Activated gamma-delta T cell treated with Interleukin-2 at 50 U/mL for 16 hours (primary cell): ENCODE measurements at places on chromosomes 12 and 14.

DNA sequence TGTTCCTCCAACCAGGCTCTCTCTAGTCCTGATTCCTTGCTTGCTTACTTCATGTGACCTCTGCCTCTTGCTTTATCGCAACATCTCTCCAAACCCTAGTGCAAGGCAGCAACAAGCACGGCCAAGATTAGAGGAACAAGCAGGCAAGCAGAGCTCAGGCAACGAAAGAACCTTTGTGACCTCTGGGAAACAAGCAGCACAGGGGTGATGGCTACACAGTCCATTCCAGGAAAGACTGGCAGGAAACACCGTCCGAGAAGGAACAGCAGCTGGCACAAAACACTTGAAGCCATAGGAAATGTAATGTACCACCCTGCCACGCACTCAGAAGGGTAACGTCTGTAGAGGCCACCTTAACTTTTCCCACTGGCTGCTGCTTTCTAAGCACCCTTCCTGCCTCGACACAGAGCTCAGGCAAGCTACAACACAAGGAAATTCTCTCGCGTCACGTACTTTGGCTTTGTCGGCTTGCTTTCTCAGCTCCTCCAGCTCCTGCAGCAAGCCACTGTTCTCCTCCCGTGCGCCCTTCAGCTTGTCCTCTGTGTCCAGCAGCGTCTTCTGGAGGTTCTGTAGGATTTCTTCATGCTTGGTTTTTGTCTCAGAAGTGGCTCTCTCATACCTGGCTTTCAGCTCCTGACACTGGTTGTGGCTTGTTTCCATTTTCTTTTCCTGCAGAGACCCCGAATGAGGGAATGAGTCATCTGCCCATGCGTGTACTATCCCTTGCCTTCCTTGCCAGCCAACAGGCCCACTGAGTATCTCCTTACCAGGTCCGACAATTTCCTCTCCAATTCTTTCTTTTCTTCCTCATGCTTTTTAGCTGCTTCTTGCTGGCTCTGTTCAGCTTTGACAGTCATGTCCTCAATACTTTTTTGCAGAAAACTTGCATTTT lies 61.4 kb upstream of the VPS33A start:
- DNase-seq = no peak

GRCh38 chr12:46959502-46959901 lies 119.9 kb upstream of the PCED1B start:
- DNase-seq = no peak

DNA sequence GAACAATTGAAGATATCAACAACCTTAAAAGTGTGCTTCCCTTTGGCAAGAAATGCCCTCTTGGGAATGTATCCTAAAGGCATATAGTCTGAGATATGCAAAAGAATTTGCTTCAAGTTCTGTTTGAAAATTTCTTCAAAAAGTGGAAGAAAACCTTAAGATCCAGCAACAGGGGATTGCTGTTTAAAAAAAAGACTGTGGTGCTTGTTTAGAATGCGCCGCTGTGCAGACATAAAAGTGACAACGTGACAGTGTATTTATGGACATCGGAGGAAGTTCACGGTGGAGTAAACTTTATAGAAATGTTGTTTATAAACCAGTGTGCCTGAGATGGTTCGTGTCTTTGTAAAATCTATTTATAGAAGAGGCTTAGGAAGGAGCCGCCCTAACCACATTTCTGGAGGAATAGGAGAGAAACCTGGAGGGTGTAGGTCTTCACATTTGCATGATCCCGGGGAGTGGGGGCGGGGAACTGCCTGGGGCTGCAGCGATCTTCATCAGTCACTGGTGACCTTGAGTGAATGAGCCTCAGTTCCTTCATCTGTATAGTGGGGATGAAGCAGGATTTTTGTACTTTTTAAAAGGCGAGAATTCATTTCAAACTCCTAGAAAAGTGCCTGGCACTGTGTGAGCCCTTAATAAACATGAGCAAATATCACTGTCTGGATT lies 27.5 kb downstream of the ADGRD1 start:
- no peak for DNase-seq

GRCh38 chr12:80698847-80699542 lies 8.4 kb upstream of the MYF6 start:
- no peak for DNase-seq

DNA sequence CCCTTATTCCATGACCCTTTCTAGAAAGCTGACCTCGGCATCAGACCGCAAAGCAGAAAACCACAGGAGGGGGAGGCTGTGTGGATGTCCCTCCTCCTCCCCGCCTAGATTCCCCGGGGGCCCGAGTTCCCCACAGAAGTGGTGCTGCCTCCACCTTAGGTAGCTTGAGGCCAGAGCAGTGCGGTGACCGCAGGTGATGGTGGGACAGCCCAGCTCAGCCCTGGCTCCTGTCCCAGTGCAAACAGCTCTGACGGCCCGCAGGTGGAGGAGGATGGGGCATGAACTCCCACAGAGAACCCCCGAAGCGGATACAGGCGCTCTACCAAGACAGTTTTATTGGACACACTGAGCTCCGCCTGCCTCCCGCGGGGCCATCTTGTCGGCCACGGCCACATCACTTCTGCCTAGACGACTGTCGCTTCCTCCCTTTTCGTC lies 19.5 kb downstream of the ARL6IP4 start:
- no peak for DNase-seq

DNA sequence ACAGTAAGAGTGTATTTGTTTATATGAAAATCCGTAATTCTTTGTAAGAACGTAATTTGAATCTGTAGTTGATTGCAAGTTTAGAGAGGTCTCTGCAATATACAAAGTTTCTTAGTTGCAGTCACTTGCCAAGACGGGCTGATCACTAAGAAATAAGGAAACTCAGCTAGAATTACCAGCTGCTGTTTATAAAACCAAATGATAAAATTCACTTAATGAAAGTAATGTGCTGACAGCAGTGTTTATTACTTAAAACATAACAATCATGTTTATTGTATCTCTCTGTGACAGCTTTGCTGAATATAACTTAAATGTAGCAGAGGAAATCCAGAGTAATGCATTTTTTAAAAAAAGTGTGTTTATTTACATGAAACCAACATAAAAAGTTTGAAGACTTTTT lies 31.2 kb downstream of the SRGAP1 start:
- DNase-seq = no peak

- DNase-seq = no peak
These were observed 207.0 kb downstream of the NAV3 start for GRCh38 chr12:78037707-78038106.

DNA sequence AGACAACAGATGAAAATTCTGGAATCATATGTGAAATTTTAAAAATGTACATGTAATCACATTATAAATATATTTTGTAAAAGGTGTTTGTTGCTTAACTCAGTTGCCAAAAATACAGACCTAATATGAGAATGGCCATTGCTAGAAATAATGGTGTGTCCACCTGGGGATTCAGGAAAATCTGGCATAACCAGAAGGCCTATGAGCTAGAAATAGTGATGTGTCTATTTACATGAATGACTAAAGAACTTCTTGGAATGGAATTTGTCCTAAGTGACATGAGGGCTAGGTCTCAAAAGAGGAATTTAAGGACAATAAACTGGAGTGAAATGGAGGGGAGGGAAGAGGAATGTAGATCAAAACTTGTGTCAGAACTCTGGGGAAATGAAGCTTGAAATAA lies 126.4 kb downstream of the PTPRR start:
- DNase-seq = no peak

DNA sequence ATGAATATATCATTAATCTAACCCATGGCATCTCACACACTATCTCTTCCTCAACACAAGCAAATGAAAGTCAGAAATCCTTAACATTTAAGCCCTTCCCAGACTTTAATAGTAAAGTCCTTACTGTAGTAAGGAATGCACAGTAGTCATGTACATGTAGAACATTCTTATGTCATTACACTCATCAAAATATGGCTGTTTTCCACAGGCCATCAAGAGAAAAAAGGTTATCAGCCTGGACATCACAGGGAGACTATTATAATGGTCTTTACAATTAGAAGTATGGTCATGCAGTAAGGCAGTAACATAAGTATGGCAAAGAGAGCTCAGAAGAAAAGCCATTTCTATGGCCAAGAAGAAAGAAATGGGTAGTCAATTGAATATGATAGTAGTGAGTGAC lies 121.2 kb downstream of the SLC6A15 start:
- no peak for DNase-seq

DNA sequence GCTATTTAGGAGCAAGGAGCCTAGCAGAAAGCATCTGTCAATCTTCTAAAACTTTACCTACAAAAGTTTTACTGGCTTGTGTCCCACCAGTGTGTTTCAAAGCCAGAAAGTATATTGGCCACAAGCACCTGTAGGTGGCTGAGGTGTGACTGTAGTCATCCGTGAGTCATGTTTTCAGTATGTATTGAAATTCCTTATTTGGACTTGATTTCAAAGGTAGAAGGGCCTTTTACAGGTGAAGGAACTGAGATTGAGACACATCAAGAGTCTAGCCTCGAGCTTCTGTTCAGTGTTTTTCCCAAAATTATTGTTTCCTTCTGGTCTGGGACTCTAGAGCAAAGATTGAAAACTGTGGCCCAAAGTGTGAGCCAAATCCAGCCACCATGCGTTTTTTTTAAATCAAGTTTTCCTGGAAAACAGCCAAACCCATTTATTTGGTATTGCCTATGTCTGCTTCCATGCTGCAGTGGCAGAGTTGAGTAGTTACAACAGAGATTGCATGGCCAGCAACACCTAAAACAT lies 195.3 kb upstream of the BCL2L14 start:
- DNase-seq = no peak

DNA sequence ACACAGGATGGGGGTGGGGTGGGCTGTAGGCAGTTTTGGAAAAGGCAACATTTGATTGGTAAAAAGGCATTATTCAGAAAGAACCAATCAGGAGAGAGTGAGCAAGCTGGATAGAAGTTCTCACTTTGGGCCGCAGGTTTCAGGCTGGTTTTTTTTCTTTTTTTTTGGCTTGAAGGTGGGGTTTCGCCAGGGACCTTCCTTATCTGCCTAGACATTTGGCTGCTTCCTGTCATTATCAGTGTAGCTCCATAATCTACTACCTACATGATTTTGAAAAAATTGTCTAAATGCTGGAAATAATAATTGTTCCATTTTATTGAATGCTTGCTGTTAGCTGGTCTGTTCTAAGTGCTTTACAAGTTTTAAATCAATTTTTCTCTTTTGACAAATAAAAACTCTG lies 649.0 kb downstream of the TMTC2 start:
- no peak for DNase-seq

DNA sequence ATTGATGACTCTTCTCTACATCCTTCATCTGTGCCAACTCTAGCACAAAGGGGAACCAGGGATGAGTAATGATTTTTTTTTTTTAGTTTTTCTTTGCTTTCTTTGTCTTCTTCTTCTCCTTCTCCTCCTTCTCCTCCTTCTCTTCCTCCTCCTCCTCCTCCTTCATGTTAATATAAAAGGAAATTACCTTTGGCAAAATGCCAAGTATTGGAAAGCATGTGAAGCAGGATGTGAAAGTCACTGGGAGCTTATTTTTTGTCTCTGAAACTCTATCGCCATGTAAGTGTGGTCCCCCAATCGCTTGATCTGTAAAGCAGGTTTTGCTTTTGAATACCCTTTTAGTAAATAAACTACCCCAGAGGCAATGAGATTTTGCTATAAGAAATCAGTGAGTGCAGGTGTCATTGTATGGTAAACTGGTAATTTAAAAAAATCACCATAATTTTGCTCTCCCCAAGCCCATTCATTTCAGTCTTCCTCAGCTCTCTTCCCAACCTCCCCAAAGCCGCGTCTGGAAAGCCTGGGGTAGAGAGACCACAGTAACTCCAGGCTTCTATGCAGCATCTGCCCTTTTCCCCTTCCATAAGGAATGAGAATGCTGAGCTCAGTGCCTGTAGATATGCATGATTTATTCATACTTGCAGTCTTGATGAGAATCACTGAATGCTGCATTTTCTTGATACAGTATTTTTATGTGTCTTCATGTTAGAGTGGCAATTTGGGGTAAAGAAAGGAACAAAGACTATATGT lies 388.7 kb downstream of the TMEM117 start:
- no peak for DNase-seq

GRCh38 chr12:66191547-66192126 lies 2.6 kb downstream of the IRAK3 start:
- no peak for DNase-seq

- peak; percentile 17 for DNase-seq
These were observed 894 bp downstream of the KRT8 start for GRCh38 chr12:52903855-52904508.

- DNase-seq = no peak
These were observed 6.6 kb upstream of the PLEK2 start for GRCh38 chr14:67418401-67419191.

- no peak for DNase-seq
These were observed 231.2 kb upstream of the TMTC1 start for GRCh38 chr12:30014991-30015390.

GRCh38 chr14:77416836-77417235 lies 6.5 kb downstream of the NOXRED1 start:
- DNase-seq = no peak

GRCh38 chr12:89117448-89118034 lies 234.8 kb downstream of the DUSP6 start:
- DNase-seq = no peak

DNA sequence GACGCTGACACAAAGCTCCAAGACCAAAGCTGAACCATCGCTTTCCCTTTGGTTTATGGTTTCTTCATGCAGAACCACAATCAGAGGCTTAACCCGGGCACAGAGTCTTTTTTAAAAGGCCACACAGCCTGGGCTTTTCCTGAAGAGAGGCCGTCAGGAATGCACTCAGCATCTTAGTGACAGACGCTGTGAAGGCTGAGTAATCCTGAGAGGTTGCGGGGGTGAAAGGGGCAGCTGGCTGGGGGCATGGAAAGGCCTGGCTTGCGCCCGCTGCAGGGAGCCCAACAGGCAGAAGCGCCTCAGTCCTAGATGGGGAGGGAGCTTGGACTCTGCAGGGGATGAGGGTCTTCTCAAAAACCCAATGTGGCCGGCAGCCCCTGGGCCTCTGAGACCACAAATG lies 13.6 kb downstream of the CTDSP2 start:
- no peak for DNase-seq

- DNase-seq = peak; percentile 38
These were observed 798 bp upstream of the RASAL1 start for GRCh38 chr12:113136128-113136989.

- DNase-seq = no peak
These were observed 175.8 kb upstream of the GRIN2B start for GRCh38 chr12:14157088-14157747.

DNA sequence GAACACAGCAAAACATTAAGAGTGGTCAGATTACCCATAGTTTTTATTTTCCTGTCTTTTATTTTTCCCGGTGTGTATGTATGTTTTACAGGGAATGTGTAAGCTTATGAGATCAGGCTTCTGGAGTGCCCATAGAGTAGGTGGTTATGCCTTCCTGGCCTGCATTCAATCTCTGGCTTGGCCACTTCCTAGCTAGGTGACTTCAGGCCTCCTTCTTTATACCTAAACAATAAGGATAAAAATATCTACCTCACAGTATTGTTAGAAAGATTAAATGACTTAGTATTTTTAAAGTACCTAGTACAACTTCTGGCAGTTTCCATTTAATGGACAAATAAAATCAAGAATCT lies 42.4 kb downstream of the ITPR2 start:
- no peak for DNase-seq

- DNase-seq = no peak
These were observed 44.6 kb downstream of the SFSWAP start for GRCh38 chr12:131755305-131756113.

GRCh38 chr12:109134186-109134917 lies 18.0 kb downstream of the ACACB start:
- no peak for DNase-seq
